AG10803 (cell line): ENCODE measurements at places on chromosomes 4 and X.

- no peak for DNase-seq
Observed at GRCh38 chr4:21577056-21577455, 371.5 kb downstream of the KCNIP4 start.

- peak; percentile 25 for DNase-seq
Observed at GRCh38 chrX:12791257-12792228, at the start of gene PRPS2. PRPS2 (plus strand) TSS chrX:12791412; CDS start chrX:12791498, 86 bp downstream.

DNA sequence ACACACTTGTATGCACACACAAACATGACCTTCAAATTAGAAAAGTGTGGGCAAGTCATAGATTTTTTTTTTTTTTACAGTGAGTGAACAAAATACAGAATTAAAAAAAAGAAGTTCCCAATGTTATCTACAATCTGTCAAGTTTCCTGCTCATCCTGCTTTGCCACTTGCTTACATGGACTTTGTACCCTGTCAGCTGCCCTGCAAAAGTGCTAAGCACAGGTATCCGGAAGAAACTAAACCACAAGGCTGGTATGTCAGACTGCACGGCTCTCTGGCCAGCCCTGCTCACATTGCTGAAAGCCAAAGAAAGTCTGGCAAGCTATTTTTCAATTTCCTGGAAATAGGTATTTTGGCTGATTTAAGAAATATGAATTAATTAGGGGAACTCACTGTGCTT lies 38.9 kb upstream of the BCLAF3 start:
- DNase-seq: no peak

- peak; percentile 49 for DNase-seq
Observed at GRCh38 chr4:186570193-186570996, 15.0 kb upstream of the MTNR1A start.

GRCh38 chrX:105695451-105695850 lies 126.9 kb upstream of the NRK start:
- DNase-seq: no peak

DNA sequence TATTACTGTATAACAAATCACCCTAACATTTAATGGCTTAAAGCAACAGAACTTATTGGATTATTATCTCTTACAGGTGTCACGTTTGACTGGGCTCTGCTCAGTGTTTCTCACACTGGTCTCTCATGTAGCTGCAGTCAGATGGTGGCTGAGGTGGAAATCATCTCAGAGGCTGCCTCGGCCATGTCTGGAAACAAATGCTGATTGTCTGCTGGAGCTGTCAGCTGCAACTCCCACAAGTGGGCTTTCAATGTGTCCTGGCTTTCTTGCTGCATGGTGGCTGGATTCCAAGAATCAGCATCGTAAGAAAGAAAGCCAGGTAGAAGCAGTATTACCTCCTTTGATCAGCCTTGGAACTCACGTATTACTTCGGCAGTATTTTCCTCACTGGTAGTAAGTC lies 277.6 kb downstream of the SPANXN1 start:
- no peak for DNase-seq

GRCh38 chrX:33106737-33107136 lies 104.6 kb downstream of the DMD start:
- no peak for DNase-seq

- DNase-seq: no peak
Observed at GRCh38 chrX:17495052-17495451, 120.1 kb downstream of the NHS start.

GRCh38 chr4:121764702-121765367 lies at the start of gene SMIM43:
SMIM43 (minus strand) TSS chr4:121765164; CDS start chr4:121765105, 59 bp downstream.
- peak; percentile 17 for DNase-seq

DNA sequence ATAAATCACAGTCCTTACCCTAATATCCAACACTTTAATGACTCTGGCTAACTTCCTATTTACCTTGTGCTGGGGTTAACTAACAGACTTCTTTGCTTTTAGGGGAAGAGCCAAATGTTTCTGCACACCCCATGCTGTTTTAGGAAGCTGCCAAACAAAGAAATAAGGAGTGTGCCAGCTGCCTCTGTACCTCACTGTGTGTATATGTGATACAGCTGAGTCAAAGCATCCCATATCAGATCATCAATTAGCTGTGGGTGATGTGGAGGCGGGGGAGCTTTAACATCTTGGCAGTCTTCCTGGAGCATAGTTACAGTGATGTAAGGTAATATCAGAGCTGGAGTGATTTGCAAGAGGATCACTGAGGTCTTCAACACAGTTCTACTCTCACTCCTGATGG lies 95.4 kb downstream of the COL25A1 start:
- DNase-seq: peak; percentile 11

DNA sequence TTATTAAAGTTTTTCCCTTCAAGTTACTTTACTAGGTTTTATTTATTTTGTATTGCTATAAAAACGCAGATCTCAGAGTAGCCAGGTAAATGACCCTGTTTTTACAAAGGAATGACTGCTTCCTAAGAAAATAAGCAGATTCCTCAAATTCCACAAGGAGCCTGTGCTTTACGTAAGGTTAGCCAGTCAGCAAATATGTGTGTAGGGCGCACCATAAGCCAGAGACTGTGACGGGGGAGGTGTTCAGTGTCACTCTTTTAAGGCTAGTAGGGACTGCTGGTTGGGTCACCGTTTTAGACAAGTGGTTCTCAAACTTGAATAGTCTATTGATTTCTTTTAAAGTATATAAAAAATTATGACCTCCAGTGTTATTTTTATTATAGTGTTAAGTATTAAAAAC lies 119.9 kb downstream of the ANK2 start:
- no peak for DNase-seq

DNA sequence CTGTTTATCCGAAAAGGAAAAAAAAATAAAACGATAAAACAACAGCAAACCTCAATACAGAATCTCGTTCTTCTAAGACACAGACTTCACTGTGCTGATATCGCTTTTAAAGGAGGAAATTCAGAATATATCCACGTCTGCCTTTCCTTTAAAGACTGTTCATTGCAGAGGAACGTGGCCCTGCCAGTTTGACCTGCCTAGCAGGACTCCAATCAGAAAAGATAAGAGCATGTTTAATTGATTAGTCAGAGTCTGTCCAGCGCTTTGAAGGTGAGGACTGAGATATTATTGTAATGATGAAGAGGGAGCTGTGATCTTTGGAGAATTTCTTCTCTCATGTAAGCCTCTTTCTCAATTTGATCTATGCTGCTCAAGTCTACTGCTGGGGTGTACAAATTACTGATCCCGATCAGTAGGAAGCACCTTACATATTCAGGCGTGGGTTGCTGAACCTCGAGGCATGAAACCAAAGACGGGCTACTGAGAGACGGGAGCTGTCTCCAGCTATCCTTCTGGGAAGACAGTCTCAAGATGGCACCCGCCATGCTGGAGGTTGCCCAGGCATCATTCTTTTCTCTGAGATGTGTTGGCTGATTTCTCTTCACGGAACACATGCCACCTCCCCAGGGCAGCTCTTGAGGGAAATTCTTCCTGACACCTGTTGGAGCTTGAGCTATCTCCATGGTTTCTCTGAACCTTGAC lies 146.1 kb downstream of the SHOX start:
- DNase-seq: no peak

GRCh38 chr4:152957437-152958171 lies 21.5 kb downstream of the FHDC1 start:
- DNase-seq: no peak

DNA sequence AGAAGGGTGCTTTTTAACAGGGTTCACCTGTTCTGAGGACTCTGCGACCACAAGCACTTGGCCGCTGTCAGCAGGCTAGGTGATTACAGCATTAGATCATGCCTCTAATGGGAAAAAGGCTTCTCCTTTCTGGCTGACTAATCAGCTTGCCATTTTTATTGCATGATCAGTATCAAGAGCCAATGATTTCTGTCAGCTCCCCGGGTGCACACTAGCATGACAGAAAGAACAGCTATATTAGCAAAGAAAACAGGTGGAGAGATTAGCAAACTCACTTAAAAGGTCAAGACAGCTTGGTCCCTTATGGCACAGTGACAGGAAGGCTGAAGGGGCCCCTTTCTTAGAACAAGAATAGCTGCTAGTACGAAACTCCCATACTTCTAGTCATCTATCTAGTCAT lies 170.0 kb downstream of the SMIM20 start:
- DNase-seq: peak; percentile 86
